ENCODE measurements at places on chromosomes 4 and X. TPM values are rescaled to one million over a fixed set of nuclear protein-coding genes. Genes with fewer than 3 reads are reported as not detected.

DNA sequence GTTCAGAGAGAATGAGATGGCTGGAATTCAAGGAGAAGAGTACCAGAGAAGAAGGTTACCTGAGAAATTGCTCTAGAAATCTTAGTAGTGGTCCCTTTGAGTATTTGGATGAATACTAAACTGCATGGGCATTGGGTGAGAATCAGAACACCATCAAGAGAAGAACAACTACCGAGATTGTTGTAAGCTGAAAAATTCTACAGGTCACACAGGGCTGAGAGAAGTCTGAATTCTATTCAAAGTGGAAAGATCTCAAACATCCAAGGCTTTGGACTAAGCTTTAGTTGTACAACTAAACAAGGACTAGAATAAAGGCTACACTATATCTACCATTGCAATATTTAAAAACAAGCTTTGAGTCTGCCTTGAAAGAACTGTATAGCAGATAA is 40.8 kb downstream of the LRBA start:
- DNase-seq: no peak
- H3K27me3 ChIP-seq: no peaks in the 10 kb centered on the region
- peaks cover 7% of the 10 kb centered on the region for H3K36me3 ChIP-seq
- H3K4me1 ChIP-seq: peaks cover 70% of the 10 kb centered on the region
- H3K4me3 ChIP-seq: no peak overlapping the region
- H3K27ac ChIP-seq: no peak overlapping the region

- no peak overlapping the region for H3K27ac ChIP-seq
- H3K4me1 ChIP-seq: no peaks in the 10 kb centered on the region
- DNase-seq: no peak
- no peaks in the 10 kb centered on the region for H3K36me3 ChIP-seq
- no peaks in the 10 kb centered on the region for H3K27me3 ChIP-seq
- no peak overlapping the region for H3K4me3 ChIP-seq
Measured at GRCh38 chrX:12563121-12563520, 228.1 kb upstream of the PRPS2 start.

DNA sequence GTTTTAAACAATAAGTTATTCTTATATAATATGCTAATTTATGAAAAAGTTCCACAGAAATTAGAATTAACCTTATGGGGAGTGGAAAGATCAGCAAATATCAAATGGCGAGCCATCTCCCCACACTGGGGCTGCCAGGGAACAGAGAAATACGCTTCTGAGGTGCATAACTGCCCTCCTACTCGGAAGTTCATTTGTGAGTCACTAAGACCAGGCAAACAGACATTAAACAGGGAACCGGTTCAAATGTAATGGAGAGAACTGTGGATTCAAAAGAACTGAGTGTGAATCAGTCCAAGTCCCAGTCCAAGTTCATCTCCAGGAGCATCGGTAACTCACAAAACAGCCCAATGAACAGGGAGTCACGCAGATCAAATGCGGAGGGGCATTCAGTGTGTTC is 11.4 kb upstream of the S100G start:
- H3K36me3 ChIP-seq: no peaks in the 10 kb centered on the region
- no peak overlapping the region for H3K27ac ChIP-seq
- H3K27me3 ChIP-seq: no peaks in the 10 kb centered on the region
- no peak overlapping the region for H3K4me3 ChIP-seq

GRCh38 chrX:2566055-2566454 is 65.3 kb upstream of the DHRSX start:
- no peak overlapping the region for H3K27ac ChIP-seq
- no peaks in the 10 kb centered on the region for H3K4me1 ChIP-seq
- DNase-seq: no peak
- no peaks in the 10 kb centered on the region for H3K36me3 ChIP-seq

Gene DCAF8L2
- not detected for total RNA-seq

Gene CENPVL1
- total RNA-seq: not detected

Gene ANAPC4
- total RNA-seq: 26.1 TPM

Gene PDGFC
- total RNA-seq: not detected

All from activated CD4-positive, alpha-beta memory T cell treated with anti-CD3 and anti-CD28 coated beads for 36 hours (primary cell).